ENCODE measurements at places on chromosomes 6 and 20. TPM values are rescaled to one million over a fixed set of nuclear protein-coding genes. Genes with fewer than 3 reads are reported as not detected.
A peak's percentile ranks its signal among the peaks of the same experiment; 100 is the strongest.

GRCh38 chr6:160015778-160016684 is 47.1 kb downstream of the IGF2R start:
- DNase-seq, result no peak

- DNase-seq, result peak; percentile 84
Observed at GRCh38 chr6:156949376-156949775, 172.2 kb downstream of the ARID1B start.

OR2J2 gene
- polyA plus RNA-seq, result not detected

TBXT gene
- not detected for polyA plus RNA-seq

HIVEP1 gene
- polyA plus RNA-seq, result 14.8 TPM

WFDC13 gene
- not detected for polyA plus RNA-seq

- no peak for DNase-seq
Observed at GRCh38 chr6:158487495-158487894, 72.4 kb upstream of the TMEM181 start.

DNA sequence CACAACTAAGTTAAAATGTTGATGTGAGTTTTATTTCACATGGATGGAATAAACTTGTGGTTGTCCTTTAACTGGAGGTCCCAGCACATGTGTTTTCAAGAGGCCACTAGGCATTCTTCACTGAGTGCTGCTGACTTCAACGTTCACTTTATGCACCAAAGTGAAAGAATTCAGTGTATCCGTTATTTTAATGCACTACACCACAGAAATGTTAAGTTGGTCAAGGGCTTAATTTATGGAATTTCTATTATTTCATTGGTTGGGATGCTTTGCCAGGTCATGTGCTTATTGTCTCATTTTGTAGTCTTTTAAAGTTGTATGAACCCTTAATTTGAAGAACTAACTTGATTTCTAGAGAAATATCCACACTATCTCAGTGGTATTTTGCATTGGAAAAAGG is 106.4 kb downstream of the PPP1R14C start:
- DNase-seq, result no peak

UBE3D gene
- polyA plus RNA-seq, result 2.9 TPM

- peak; percentile 48 for DNase-seq
Observed at GRCh38 chr6:146543940-146544615, 445 bp downstream of the RAB32 start.

- DNase-seq, result peak; percentile 16
Observed at GRCh38 chr6:130223508-130223907, 757 bp upstream of the SAMD3 start.

EEF1A2 gene
- polyA plus RNA-seq, result 0.58 TPM

DNA sequence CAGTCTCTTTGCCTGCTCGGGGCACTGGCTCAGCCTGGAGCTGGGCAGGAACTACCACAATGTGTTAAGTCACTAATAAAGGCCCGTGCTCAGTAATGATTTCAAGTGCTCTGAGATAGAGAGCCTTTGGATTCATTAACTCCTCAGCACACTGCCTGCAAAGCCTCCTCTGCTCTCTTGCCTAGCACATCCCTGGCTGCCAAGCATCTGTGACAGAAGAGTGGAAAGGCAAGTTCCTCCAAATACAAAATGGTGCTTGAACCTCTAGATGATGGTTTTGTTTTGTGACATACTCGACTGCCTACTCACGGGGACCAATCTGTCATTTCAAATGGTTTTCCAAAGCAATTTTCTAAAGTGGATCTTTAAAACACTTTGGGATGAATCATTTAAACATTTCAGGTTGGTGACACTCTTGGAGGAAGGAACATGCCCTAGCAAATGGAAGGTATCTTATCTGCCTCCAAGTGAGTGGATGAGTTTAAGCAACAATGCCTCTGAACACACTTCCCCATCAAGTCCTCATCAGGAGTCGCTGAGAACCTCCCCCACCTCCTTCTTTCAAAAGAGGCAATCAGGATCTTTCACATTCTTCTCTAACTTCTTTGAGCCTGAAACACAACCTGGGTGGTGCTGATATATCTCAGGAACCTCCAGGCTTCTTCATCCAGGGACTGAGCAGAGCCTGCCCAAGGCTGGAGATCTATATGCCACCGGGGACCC is 35.8 kb downstream of the METTL24 start:
- DNase-seq, result no peak

- DNase-seq, result peak; percentile 24
Observed at GRCh38 chr20:62405108-62405980, 1.7 kb downstream of the CABLES2 start.

DNA sequence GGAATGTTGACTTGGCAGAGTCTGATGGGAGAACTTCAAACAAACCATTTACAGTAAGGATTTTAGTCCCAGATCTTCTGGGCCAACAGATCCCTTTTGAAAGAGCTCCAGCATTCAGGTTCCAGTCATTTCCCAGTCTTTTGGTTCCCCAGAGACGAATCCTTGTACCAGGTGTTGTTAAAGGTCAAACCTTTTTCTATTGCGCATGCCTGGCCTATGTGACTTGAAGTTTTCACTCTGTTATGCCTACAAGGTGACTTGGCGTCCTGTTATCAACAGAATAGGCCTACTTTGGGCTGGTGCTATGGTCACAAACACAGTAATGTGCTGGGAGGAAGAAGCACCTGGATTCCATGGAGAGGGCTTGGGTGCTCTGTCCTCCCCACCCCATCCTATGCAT is 52.3 kb downstream of the PXDC1 start:
- no peak for DNase-seq

- no peak for DNase-seq
Observed at GRCh38 chr20:32006841-32007786, 3.1 kb upstream of the CCM2L start.

DNA sequence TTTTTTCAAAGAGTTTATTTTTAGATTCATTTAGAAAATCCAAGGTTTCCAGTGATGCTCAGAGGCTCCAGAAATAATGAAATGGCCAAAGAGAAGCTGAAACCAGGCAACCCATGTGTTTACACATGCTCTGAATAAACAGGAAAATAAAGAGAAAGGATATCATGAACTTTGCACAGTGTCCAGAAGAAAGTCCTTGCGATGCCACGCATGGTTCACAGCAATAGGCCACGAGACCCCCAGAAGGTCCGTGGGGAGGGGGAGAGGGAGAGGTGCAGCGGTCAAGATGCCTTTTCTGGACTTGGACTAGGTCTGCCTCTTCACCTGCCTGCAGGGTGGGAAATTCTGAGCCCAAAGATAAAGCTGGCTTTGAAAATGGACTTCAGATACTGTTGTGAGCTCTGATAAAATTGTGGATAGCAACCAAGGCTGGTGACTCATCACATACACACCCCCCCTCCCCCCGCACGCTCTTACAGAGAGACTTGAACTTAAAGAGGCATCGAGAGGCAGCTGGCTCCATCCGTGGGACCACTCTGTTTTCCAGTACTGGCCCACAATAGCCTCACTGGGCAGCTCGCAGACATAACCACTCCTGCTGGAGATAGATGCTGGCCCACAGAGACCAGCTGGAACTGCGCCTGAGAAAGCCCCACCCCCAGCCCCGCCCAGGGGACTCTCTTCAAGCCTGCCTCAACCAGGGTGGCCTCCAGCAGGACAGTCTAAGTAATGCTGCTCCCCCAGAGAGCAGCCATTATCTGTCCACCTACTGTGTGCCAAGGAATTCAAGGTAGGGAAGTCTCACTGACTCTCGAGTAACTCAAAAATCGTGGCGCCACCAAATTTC is 21.2 kb upstream of the NFATC2 start:
- peak; percentile 54 for DNase-seq

- DNase-seq, result no peak
Observed at GRCh38 chr20:2000285-2000684, 6.4 kb upstream of the PDYN start.

DNA sequence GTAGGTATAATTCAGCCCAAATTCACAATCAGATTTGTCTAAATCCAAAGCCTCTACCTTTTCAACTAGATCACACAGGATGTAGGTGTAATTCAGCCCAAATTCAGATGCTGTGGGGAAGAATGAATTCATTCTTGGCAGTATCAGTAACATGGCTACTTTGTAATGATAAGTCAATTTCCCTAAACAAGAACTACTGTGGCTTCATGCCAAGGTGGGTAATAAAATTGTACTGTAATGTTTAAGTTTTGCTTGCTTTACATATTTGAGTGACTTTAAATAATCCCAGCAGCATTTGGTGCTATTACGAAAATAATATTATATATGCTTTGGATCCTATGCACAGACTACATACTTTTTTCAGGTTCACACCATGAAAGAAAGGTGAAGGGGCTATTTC is 239.1 kb downstream of the HDGFL1 start:
- DNase-seq, result no peak

MPIG6B gene
- 0.09 TPM for polyA plus RNA-seq

DNA sequence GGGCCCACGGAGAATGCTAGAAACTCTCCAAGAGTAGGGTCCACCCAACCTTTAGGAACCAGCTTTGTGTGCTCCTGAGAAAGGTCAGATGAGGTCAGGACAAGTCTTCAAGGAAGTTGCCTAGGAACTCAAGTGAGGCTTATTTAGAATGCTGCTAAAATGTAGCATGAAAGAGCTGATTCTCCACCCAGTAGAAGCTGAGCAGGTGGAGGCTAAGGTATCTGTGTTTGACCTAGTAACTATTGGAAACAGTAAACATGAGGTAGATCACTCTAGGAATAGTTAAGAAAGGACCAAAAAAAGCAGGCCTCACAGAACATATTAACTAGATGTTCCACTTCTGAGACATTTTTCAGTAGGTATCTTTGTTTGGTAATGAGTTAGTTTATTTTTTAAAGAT is 13.9 kb downstream of the CEP43 start:
- no peak for DNase-seq

- DNase-seq, result no peak
Observed at GRCh38 chr20:36446557-36446956, 94.8 kb upstream of the MYL9 start.

DNA sequence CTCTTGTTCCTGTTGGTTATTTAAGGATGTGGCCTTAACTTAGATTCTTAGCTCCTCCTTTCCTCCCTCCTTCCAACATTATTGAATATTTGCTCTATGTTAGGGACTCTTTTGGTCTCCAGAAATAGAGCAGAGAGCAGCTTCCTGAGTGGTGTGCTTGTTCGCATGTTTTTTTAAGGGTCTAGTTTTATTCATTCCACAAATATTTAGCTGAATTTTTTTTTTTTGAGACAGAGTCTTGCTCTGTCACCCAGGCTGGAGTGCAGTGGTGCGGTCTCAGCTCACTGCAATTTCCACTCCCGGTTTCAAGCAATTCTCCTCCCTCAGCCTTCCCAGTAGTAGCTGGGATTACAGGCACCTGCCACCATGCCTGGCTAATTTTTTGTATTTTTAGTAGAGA is 169.2 kb downstream of the ZFAND3 start:
- DNase-seq, result no peak

- no peak for DNase-seq
Observed at GRCh38 chr6:40796260-40797221, 209.4 kb upstream of the LRFN2 start.

GRCh38 chr6:105058846-105059245 is 101.9 kb downstream of the LIN28B start:
- no peak for DNase-seq

DNA sequence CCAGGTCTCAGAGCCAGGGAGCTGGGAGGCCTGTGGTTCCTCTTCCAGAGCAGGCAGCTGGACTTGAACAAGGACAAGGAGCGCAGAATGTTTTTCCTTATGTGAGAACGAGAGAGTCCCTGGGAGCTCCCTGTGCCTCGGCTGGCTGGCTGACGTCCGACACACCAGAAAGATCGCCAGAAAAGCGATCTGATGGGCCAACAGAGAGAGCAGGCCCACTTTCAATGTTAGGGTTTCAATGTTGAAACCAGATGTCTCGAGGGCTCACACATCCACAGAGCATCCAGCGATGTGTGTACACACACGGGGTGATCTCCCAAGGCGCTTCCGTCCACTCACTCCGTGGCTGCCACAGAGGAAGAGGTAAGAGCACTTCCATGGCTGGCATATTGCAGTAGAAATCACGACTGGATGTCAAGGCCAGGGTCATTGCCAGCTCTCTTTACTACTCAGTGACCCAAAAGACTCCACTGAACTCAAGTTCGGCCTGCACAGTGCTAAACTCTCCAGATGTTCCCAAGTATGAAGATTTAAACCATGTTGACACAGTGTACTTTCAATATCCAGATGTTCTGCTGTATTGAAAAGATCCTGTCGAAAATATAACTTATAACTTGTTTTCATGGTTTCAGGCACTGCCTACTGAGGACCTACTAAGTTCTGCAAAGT is 70.8 kb upstream of the FOXC1 start:
- DNase-seq, result no peak

DNA sequence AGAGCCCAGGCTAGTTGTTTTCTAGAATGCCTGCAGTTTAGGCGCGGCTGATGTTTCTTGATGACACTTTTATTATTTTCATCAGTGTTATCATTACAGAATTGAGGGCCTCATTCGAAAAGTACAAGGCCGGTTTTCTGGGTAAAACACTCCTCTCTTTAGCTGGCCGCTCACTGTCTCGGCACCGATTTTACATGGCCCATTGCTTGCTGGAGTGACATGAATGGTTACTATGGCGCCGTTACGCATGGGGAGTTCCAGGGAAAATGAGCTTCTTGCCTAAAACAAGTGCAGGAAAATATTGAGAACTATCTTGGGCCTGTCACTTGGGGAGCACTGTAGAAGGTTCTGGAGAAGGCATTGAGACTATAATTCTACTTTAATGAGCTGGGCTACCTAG is 317.8 kb downstream of the CDH4 start:
- no peak for DNase-seq

- DNase-seq, result no peak
Observed at GRCh38 chr6:30172681-30173080, 9.3 kb downstream of the TRIM15 start.

- DNase-seq, result peak; percentile 74
Observed at GRCh38 chr6:106561686-106562405, 67.5 kb downstream of the RTN4IP1 start.

DNA sequence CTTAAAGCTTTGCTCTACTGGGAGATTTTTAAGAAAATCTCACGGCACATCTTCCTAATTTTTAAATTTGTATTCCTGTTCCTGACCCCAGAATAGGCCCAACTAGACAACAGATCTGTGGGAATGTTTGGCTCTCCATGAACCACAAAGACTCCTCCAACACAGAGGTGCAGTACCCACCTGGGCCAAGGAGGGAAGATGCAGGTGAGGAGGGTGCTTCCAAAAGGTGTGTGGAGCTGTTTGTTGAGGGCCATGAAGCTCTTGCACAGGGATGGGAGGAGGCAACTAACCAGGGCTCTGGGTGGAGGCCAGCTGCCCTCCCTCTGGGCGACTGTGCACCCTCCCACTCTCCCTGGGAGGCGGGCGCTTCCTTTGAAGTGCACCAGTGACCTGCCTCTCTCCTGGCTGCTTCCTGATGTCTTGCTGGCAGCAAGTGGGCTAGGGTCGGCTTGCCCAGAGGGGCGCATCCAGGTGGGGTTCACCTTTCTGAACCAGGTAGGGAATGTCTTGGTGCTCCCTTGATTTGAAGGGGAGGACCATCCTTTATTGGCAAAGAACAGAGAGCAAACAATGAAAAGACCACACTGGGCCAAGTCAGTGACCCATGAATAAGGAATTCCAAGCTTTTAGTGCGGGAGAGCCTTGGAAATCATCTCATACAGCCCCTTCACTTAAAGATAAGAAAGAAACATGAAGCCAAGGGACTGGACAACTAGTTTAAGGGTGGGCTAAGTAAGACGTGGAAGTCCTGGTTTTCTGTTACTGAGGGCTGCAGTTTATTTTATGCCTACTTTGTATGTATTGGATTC is 76.0 kb downstream of the ANKRD6 start:
- no peak for DNase-seq

- DNase-seq, result no peak
Observed at GRCh38 chr6:151679941-151680340, 127.5 kb upstream of the ESR1 start.

All from mammary epithelial cell (primary cell).